ENCODE measurements at places on chromosomes 7 and 10.
A peak's percentile ranks its signal among the peaks of the same experiment; 100 is the strongest.

GRCh38 chr7:86991771-86992191 is 67.7 kb downstream of the ELAPOR2 start:
- no peak for DNase-seq

DNA sequence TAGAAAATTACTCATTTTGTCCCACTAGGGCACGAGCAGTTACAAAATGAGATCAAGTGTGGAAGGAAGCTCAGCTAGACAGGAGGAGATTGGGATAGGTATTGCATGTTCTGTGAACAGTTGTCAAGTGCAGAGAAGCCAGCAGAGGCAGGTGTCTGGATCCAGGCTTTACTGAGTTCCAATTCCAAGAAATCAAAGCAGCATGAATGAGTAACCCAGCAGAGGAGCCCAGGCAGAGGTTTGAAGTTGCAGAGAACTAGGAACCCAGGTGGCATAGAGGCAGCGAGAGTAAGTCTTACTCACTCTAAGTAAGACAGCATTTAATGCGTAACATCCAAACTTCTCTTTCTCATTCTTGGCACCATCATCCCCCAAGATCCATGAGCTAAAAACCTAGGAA is 11.8 kb downstream of the MRC1 start:
- no peak for DNase-seq

GRCh38 chr7:24951441-24951980 is 28.5 kb downstream of the OSBPL3 start:
- DNase-seq, result peak; percentile 31

GRCh38 chr10:130207205-130207604 is 71.0 kb downstream of the GLRX3 start:
- DNase-seq, result no peak

DNA sequence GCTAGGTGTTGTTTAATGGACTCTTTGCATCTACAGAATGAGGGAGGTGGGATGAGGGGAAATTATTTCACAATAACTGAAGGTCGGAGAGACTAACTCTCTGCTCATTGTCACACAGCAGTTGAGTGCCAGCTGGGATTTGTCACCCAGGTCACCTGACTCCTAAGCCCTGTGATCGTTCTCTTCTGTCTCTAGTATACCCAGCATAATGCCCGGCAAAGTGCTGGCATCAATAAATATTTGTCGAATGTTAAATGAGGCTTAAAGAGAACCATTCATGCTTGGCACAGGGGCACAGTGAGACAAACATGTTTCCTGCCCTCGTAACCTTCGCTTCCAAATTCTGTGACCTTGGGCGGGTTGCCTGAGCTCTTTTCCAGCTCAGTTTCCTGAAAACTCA is 70.8 kb downstream of the TCF7L2 start:
- no peak for DNase-seq

GRCh38 chr7:130970196-130970595 is 236.2 kb upstream of the KLF14 start:
- no peak for DNase-seq

GRCh38 chr10:114337510-114338462 is 66.5 kb downstream of the AFAP1L2 start:
- DNase-seq, result no peak

GRCh38 chr7:27510541-27510940 is 152.1 kb downstream of the HIBADH start:
- DNase-seq, result no peak

DNA sequence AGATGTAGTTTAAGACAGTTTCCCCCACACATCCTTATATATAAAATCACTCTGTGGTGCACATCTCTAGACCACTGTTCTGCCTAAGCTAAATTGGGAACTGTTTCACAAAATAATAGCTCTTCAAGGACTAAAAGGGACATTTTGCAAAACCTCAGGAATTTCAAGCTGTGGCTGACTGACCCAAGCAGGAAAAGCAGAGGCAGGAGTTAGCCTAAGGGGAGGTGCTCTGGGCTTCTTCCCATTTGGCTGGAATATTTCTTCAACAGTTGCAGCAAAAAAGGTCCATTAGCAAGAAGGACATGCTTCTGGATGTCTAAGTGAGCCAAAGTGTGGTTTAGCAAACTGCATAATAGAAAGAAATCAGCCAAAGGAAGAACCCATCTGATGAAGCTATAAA is 551.2 kb upstream of the ANKRD30A start:
- no peak for DNase-seq

- no peak for DNase-seq
These were observed 124.9 kb downstream of the ARHGAP12 start for GRCh38 chr10:31803606-31804351.

DNA sequence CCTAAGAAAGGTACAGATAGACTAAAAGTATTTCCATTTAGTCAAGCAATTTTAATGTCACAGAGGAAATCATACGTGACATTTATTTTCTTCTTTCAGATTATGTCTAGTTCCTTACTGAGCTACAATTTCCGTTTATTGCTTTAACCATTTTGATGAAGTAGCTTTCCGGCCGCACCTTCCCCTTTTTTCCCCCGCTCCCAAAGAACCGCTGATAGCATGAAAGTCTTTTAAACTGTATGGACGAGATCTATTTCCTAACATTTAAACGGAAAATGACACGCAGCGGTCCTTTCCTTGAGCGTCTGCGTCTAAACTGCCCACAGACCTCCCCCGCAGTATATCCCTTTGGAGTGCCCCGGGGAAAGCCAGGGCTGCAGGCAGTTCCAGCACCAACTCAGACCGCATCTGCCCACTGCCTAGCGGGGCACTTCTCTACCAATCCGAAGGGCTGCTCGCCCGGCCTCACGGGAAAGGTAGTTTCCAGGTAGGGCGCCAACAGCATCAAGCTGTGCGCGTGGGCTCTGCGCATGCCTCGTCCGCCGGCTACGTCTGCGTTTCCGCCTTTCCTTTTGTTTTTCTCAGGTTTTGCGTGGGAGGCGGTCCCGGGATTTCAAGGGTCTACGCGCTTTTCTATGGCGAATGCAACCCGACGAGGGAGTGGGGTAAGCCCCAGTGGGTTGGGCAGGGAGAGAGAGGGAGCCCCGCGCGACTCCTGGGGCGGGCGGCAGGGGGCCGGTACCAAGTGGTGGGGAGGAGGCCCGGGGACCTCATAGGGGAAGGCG is at the start of gene ZNF33A:
TSS of gene ZNF33A (plus strand) at position 557 of the 785 bp plus-strand sequence. CDS start 1,667 bp downstream, outside the sequence.
- peak; percentile 94 for DNase-seq

GRCh38 chr10:48697821-48698764 is 13.4 kb downstream of the WDFY4 start:
- DNase-seq, result no peak

DNA sequence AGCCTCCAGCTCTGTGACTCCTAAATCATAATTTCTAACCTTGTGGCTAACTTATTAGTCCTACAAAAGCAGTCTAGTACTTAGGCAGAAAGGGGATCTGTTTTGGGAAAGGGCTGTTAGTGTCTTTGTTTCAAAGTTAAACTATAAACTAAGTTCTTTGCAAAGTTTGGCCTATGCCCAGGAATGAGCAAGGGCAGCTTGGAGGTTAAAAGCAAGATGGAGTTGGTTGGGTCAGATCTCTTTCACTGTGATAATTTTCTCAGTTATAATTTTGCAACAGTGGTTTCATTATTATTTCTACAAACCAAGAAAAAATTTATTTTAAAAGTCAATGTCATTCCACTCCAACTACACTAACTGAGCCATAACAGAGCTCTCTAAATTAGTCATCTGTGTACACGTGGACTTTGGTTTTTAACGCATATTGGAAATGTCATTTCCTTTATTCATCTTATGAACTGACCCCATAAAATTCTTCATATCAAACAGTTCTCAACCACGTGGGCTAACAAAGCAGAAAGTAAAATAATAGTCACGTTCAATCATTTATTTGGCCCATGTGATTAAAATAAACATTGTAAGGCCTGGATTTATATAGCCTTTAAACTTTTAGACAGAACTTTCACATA is 143.2 kb upstream of the C7orf33 start:
- DNase-seq, result no peak

DNA sequence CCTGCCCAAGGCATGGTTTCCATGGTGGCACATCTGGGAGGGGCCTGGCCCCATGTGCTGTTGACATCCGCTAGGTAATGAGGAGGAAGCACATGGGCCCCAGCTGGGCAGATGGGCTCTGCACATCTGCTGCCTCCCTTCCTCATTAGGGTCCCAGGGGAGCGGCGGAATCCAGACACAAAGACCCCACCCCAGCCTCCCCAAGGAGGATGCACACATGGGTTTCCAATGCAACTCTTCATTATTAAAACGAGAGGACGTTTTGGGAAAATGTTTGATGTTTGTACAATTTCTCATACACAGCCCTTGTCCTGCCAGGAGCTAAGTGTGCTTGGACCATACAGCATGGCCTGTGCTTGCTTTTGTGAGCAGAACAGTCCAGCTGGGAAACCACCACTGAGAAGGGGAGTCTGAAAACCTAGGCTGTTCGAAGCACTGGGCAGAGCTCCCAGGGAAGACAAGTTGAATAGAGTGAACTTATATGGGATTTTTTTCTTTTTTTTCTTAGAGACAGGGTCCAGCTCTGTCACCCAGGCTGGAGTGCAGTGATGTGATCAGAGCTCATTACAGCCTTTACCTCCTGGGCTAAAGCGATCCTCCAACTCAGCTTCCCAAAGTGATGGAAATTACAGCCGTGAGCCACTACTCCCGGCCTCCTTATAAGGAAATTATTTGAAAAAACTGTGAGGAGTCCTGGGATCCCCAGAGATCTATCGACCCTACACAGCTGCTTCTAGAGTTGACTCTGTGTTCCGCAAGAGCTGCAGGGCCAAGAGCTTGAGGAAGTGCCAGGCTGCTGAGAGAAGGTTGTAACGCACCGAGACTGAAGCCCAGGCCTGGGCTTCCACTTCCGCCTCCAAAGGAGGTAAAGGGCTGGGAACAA is 23.4 kb downstream of the FAM107B start:
- peak; percentile 75 for DNase-seq

GRCh38 chr10:64275774-64276173 is 754.6 kb downstream of the REEP3 start:
- DNase-seq, result no peak

- no peak for DNase-seq
These were observed 16.2 kb downstream of the GHITM start for GRCh38 chr10:84155521-84155920.

DNA sequence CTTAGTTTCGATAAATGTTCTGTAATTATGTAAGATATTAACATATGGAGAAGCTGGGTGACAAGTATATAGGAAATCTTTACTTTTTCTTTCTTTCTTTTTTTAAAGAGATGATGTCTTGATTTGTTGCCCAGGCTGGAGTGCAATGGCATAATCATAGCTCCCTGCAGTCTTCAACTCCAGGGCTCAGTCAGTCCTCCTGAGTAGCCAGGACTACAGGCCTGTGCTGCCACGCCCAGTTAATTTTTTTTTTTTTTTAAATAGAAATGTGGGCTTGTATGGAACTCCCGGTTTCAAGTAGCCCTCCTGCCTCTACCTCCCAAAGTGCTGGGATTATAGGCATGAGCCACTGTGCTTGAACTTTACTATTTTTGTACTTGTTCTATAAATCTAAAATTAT is 111.7 kb downstream of the POLL start:
- DNase-seq, result no peak

GRCh38 chr7:132527467-132528410 is 48.5 kb downstream of the PLXNA4 start:
- DNase-seq, result no peak

DNA sequence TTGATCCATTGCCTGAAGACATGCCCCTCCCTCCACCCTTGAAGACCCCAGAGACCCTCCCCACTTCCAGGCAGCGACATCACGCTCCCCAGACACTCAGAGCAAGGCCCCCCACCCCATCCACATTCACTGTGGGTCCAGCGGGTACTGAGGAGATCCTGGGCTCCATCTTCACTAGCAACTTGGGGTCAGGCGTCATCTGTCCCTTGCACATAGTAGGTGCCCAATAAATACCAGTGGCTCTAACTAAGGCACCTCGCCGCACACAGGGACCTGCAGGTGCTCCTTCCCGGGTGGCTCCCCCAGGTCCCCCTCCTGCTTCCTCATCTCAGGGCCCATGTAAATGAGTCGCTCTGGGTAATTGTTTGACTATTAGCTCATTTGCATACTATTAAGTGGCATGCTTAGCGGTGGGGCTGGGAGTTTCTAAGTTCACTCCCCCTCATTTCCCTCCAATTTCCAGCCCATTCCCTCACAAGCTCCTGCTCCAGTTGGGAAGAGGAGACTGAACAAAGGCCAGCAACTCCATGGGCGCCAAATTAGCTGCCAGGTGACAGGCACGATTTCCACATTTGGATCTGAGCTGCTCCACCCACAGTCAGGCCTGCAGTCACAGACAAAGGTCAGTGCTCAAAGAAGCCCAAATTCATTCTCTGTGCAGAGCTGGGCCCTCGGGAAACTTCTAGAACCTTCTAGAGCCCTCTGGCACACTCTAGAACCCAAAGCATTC is 29.7 kb downstream of the EBF3 start:
- DNase-seq, result no peak

GRCh38 chr10:93288679-93289634 is 193.2 kb downstream of the MYOF start:
- DNase-seq, result peak; percentile 72

DNA sequence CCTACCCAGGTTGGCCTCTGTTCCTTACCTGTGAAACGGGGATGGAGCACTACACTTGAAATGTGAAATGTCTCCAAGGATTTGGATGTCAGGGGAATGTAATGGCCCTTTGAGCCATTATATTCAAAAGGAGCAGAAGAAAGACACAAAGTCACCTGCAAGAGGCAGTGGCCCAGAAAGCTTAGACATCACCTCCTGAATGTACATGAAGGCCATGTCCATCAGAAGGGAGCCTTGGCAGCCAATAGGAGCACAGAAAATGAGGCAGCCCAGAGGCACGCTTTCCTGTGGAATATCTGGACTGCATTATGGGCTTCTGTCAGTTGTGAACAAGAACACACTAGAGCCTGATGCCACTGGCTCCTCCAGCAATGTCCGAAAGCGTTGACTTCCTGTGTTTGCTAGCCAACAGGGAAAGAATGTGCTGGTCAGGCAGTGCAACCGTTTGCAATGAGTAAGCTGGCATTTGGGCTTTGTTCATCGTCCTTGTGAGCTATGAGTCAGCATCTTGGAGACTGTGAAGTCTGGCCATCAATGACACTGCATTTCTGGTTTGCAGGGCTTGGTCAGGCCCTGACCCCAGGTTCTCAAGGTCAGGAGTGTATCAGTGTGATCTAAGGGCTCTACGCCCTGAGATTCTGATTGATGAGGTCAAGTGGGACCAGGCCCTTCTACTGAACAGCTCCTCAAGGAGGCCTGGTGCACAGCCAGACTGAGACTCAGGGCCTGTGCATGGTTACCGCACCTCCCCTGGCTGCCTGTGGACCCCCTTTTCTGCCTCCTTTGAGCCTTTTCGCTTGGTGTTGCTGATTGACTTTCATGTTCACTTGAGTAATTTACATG is 222.4 kb downstream of the RPS24 start:
- DNase-seq, result peak; percentile 91

DNA sequence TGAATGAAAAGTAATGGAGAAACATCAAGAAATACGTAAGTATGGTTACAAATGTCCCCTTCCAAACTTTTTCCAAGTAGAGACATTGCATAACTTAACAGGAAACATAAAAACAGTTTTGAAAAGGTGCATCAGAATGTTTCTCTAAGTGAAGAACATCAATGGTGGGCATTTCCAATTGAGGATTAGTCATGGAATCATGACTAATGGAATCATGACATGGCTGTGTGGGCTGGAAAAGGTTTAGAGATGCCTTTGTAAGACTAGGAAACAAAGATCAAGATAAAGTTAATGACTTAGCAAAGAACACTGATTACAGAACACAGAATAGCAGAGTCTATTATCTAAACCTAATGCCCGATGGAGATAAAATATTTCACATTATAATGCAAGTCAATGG is 272.0 kb downstream of the HPSE2 start:
- DNase-seq, result no peak
